ENCODE measurements at places on chromosomes 1 and 21. TPM values are rescaled to one million over a fixed set of nuclear protein-coding genes. Genes with fewer than 3 reads are reported as not detected.

UBE4B gene
- 59.9 TPM for total RNA-seq

DNA sequence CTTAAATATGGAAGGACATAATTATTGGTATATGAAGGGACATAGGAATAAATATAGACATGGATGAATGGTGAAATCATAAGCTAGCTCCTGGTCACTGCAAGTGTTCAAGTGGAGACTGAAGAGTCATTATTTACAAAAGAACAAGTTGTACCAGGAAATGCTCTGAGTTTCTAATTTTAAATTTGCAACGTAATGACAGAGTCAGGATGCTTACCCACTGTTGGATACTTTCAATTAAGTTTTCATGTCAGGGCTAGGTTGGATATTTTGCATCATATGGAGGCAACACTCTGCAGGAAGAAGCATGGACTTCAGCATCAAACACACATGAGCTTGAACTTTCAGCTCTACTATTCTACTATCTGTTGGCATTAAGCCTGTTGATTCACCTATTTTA, 499.6 kb upstream of the C1orf87 start:
- DNase-seq = no peak

- DNase-seq = no peak
Measured at GRCh38 chr1:199698222-199698621, 329.3 kb upstream of the NR5A2 start.

GNG12 gene
- 14.3 TPM for total RNA-seq

DNA sequence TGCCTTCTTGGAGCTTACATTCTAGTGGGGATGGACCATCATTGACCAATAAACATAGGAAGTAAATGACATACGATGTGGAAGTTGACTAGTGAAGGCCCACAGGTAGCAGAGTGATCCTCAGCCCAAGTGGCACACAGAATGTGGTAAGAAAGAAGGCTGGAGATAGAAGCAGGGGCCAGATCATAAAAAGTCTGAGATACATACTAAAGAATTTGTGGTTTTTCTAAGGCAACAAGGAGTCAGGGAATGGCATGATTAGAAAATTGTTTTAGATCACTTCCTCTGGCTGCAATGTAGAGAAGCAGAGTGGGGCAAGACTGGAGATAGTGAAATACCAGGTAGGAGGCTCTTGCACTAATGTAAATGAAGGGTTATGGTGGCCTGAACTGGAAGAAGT, 154.0 kb downstream of the VPS13D start:
- no peak for DNase-seq

CFHR5 gene
- not detected for total RNA-seq

- DNase-seq = peak; percentile 90
Measured at GRCh38 chr21:25733859-25734653, 648 bp downstream of the ATP5PF start.

All from upper lobe of left lung (tissue), 6 donors.